Nucleus accumbens (tissue), 56 donors: ENCODE measurements at places on chromosomes 5 and 9.

- no peak for DNase-seq
Measured at GRCh38 chr5:117135851-117136250, 561.2 kb upstream of the SEMA6A start.

GRCh38 chr5:160520609-160521391 lies 99.1 kb downstream of the PTTG1 start:
- no peak for DNase-seq

DNA sequence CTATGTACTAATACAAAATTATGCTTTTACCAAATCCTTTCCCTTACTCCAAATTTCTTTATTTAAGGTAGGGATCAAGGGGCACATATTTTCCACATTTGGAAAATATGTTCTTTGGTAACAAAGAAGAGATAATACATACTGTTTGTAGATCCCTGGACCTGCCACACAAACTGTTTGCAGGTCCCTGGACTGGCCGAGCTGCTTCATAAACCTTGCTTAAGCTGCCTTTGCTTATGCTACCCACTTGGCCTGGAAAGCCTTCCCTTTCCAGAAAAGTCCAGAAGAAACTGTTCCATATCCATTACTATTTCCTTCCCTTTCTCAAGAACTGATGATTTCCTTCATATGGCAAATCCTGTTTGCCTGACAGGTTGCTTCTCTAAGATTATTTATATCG lies 22.6 kb upstream of the DMXL1 start:
- DNase-seq = no peak

GRCh38 chr9:5025416-5025815 lies 40.3 kb downstream of the JAK2 start:
- DNase-seq = no peak

DNA sequence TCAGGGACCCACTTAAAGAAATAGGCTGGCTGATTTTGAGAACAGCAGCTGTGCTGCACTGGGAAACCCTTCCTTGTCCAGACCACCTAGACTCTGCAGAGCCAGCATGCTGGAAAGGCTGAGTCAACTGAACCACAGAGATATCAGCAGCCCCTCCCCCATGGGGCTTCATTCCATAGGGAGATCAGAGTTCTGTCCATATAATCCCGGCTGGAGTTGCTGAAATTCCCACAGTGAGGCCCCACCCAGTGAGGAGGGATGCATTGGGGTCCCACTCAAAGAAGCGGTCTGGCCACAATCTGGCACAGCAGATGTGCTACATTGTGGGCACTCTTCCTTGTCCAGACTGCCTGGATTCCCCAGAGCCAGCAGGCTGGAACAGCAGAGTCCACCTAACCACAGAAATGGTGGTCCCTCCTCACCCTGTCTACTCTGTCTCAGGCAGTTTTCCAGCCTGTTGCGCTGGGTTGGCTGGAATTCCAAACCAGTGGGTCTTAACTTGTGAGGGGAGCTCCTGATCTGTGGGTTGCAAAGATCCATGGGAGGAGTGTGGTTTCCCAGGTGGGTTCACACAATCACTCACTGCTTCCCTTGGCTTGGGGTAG lies 127.1 kb downstream of the RNF180 start:
- DNase-seq = no peak
